ENCODE measurements at places on chromosomes 3 and 15. TPM values are rescaled to one million over a fixed set of nuclear protein-coding genes. Genes with fewer than 3 reads are reported as not detected.

GRCh38 chr3:34159613-34160420 lies 361.4 kb downstream of the PDCD6IP start:
- no peak for DNase-seq

DNA sequence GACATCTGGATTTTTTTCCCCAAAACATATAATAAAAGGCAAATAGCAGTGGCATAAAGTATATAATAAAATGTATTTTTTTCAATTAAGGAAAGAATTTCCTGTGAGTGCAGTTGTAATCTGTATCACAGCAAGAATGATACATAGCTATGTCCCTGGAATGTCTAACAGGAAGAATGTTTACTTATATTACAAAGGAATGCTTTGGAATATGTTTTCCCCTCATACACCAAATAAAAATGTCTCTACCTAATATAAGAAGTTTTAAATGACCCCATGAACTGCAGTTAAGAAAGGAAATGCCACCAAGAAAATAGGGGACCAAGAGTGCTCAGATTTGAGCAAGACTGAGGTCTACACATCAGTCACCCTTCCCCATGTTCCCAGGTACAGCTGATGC lies 38.0 kb upstream of the ATP11B start:
- no peak for DNase-seq

- no peak for DNase-seq
Observed at GRCh38 chr3:11367143-11367693, 95.0 kb downstream of the ATG7 start.

The LRRN1 gene
- 37.0 TPM for total RNA-seq

- DNase-seq = no peak
Observed at GRCh38 chr15:53862386-53862785, 102.9 kb upstream of the WDR72 start.

- DNase-seq = no peak
Observed at GRCh38 chr3:178318941-178319816, 217.1 kb upstream of the KCNMB2 start.

Data from mammary epithelial cell (primary cell).